ENCODE measurements at places on chromosomes 13 and 19.

GRCh38 chr13:90445179-90445578 lies 902.3 kb upstream of the MIR17HG start:
- no peak for DNase-seq

DNA sequence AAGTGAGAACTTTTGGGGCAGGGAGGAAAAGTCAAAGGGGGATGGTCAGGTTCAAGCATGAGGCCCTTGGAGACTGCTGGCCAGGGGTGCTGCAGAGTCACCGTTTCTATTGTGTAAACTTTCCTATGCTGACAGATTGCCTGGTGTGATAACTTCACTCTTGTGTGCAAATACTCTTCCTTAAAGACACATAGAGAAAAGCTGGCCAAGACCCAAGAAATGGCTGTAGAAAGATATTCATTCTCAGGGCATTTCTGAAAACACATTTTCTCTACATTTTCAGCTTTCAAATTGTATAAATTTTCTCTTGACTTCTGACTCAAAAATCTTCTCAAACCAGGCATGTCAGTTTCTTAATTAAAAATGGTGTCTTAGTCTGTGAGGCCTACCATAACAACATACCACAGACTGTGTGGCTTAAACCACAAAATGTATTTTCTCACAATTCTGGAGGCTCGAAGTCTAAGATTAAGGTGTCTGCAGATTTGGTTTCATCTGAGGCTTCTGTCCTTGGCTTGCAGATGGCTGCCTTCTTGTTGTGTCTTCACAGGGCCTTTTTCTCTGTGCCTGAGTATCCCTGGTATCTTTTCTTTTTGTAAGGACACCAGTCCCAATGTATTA lies 304.5 kb downstream of the KCNRG start:
- DNase-seq, result no peak

DNA sequence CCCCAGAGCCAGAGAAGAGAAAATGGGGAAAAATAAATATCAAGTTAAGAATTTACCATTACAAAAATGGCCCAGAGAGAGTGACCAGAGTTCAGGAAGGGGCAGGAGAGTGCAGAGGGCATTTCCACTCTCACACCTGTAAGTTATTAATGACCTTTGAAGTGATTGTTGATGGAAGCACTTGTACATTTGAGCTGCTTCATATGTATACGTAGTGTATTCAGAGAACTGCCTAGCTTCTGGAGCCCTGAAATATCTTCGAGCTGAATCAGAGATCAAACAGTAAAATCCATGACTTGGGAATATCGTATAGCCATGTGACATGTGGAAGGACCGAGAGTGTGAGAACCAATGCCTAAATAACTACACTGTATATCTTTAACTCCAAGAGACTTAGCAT lies 49.2 kb upstream of the PCCA start:
- DNase-seq, result no peak

- no peak for DNase-seq
These were observed 76.2 kb downstream of the C13orf42 start for GRCh38 chr13:51034906-51035305.

- no peak for DNase-seq
These were observed 12.7 kb upstream of the FKRP start for GRCh38 chr19:46732966-46733689.

GRCh38 chr19:33686687-33687480 lies 65.1 kb downstream of the CHST8 start:
- no peak for DNase-seq

GRCh38 chr19:39171479-39172465 lies 25.0 kb upstream of the NCCRP1 start:
- DNase-seq, result no peak

GRCh38 chr13:45626731-45627374 lies 11.3 kb upstream of the ERICH6B start:
- DNase-seq, result no peak

- DNase-seq, result no peak
These were observed 417.6 kb upstream of the PCDH20 start for GRCh38 chr13:61833228-61833627.

GRCh38 chr13:44936246-44936645 lies 53.0 kb downstream of the NUFIP1 start:
- DNase-seq, result no peak

DNA sequence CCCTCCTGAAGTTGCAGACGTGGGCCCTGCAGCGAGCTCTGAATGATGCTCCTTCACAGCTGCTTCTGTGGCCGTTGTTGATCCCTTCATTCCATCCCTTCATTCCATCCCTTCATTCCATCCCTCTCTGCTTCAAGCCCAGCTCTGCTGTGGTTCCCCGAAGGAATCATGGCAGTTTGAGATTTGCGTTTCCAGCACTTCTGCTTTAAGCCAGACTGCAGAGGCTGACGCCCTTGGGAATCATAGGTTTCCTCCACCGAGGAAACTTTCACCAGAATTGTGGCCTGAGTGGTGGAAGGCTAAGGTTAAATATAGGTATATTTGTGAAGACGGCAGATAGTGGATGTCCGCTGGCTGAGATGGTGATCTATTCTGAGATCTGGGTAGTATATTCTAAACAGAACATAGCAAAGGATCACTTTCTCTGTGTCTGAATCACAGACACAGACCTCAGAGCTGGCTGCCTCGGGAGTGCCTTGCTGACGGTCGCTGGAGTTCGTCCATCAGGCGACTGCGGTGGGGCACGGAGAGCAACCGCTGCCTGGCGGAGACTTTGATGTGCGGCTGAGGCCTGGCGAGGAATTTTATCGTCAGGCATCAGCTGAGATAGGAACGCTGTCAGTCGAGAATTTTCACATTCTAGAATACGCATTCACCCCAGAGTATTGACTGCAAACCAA lies 42.8 kb upstream of the DCUN1D2 start:
- DNase-seq, result no peak

DNA sequence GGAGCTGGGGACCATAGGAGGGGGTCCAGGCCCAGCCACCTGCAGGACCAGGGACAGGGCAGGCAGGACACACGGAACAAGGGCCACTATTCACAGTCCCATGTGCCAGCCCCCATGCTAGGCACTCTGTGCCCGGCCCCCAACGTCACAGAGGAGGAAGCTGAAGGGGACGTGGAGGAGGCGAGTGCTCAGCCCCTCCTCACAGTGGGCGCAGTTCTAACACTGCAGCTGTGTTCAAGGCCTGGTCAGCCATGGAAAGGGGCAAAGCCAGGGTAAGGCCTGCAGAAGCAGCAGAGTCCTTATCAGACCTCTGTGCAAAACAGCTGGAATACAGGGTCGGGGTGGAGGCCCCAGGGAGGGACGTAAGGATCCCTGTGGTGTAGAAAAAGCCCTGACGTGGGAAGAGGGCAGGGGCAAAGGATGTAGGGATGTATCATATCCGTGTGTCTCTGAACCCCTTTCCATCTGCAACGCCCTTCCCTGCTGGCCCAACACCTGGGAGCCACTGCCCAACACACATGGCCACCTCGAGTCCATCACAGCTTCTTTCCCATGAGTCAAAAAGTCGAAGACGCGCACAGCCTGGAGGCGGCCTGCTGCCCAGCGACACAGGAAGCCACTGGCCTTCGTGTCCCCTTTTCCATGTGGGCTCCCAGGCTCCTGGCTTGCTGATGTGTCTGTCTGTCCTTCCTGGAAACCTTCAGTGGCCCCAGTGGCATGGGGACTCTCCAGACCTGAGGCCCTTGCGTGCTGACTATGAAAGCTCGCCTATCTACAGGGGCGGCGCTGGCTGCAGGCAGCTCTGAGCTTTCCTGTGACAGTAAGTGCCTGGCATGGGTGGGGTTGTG lies 28.0 kb downstream of the SH3GL1 start:
- no peak for DNase-seq

GRCh38 chr13:24938966-24939365 lies 157.0 kb upstream of the PABPC3 start:
- no peak for DNase-seq

Data from stimulated activated CD4-positive, alpha-beta T cell treated with anti-CD3 and anti-CD28 coated beads, Interleukin-1b, Interleukin-23, amount 100 ng/mL, for 1 hour (primary cell).